Tibial nerve (tissue), 4 donors: ENCODE measurements at places on chromosomes 3 and 15. TPM values are rescaled to one million over a fixed set of nuclear protein-coding genes. Genes with fewer than 3 reads are reported as not detected.
A peak's percentile ranks its signal among the peaks of the same experiment; 100 is the strongest.

GP9 gene
- total RNA-seq = not detected

TAGLN3 gene
- not detected for total RNA-seq

ALG1L2 gene
- not detected for total RNA-seq

GOLGA6L7 gene
- total RNA-seq = not detected

GRCh38 chr3:42367903-42368302 is 42.5 kb downstream of the LYZL4 start:
- no peak for DNase-seq
- no peaks in the 10 kb centered on the region for H3K36me3 ChIP-seq
- no peak overlapping the region for H3K27ac ChIP-seq
- no peaks in the 10 kb centered on the region for H3K27me3 ChIP-seq

GRCh38 chr3:154188846-154189245 is 67.7 kb downstream of the ARHGEF26 start:
- H3K36me3 ChIP-seq = no peaks in the 10 kb centered on the region
- no peak for DNase-seq
- H3K27me3 ChIP-seq = no peaks in the 10 kb centered on the region
- H3K4me1 ChIP-seq = peaks cover 2% of the 10 kb centered on the region
- H3K27ac ChIP-seq = no peak overlapping the region

MEF2A gene
- total RNA-seq = 45.5 TPM

ARPIN gene
- total RNA-seq = 28.9 TPM

DNA sequence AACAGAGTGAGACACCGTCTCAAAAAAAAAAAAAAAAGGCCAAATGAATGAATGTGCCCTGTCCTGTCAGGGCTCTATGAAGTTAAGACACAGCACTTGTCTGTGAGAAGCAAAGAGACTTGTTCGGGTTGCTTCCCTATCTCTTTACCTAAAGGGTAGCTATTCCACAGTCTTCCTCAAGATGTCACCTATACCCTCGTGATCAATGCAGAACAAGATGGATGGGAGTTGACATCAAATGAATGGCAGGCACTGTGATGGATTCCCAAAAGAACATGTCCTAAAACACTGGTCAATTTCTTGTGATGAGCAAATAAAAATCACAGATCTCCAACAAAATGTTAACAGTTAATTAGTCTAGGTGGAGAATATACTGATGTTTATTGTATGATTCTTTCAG is 9.5 kb downstream of the TADA3 start:
- H3K4me1 ChIP-seq = no peaks in the 10 kb centered on the region
- DNase-seq = no peak
- H3K36me3 ChIP-seq = peaks cover 88% of the 10 kb centered on the region
- no peak overlapping the region for H3K4me3 ChIP-seq

DNA sequence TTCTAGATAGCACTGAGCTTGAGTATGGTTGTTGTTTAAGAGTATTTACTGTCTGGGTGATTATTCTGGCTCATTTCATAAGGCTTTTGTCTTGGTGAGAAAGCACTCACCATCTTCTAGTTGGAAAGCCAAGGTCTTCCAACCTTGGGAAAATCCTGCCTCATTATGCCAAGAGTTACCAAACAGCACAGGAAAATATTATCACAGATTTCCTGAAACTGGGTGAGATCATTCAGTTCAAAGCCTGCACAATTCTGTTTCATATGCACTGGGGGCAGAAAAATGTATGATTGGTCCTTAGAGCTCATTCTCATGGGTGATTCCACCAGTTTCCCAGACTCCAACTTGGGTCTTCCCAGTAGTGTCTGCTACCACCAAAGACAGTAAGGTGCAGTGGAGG is 291.8 kb downstream of the RORA start:
- no peak for DNase-seq
- H3K36me3 ChIP-seq = no peaks in the 10 kb centered on the region
- no peaks in the 10 kb centered on the region for H3K27me3 ChIP-seq
- peaks cover 14% of the 10 kb centered on the region for H3K4me1 ChIP-seq

- H3K27ac ChIP-seq = peak overlapping the region; percentile 99
- no peak for DNase-seq
- no peaks in the 10 kb centered on the region for H3K27me3 ChIP-seq
- H3K36me3 ChIP-seq = no peaks in the 10 kb centered on the region
Observed at GRCh38 chr3:188946351-188947240, 225.2 kb upstream of the TPRG1 start.

LRRC49 gene
- 10.0 TPM for total RNA-seq

GRCh38 chr3:71294919-71295318 is 288.6 kb downstream of the FOXP1 start:
- no peak overlapping the region for H3K4me3 ChIP-seq
- DNase-seq = no peak
- H3K36me3 ChIP-seq = no peaks in the 10 kb centered on the region
- no peaks in the 10 kb centered on the region for H3K4me1 ChIP-seq
- H3K27ac ChIP-seq = no peak overlapping the region
- no peaks in the 10 kb centered on the region for H3K27me3 ChIP-seq

- no peak overlapping the region for H3K4me3 ChIP-seq
- no peaks in the 10 kb centered on the region for H3K4me1 ChIP-seq
- no peaks in the 10 kb centered on the region for H3K36me3 ChIP-seq
- DNase-seq = no peak
- no peaks in the 10 kb centered on the region for H3K27me3 ChIP-seq
- H3K27ac ChIP-seq = no peak overlapping the region
Observed at GRCh38 chr3:43096761-43097160, 9.1 kb downstream of the POMGNT2 start.

EXD1 gene
- total RNA-seq = not detected

DNA sequence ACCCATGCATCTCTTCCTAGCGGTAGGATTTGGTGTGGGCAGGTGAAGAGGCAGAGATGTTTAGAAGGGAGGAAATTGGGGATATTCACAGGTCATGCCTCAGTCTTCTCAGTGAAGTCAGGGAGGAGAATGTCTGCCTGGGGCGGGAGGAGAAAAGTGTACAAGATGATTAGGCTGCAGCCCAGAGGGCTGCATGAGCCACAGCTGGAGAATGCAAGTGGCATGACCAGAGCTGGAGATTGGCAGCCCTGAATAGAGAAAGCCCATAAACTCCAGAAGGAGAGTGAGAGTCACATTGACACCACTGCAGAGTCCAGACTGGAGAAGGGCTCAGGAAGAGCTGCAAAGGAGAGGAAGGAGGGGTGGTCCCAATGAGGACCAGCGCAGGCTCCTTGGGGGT is 22.6 kb downstream of the PDHB start:
- peaks cover 8% of the 10 kb centered on the region for H3K36me3 ChIP-seq
- H3K27ac ChIP-seq = no peak overlapping the region
- H3K4me3 ChIP-seq = no peak overlapping the region
- no peaks in the 10 kb centered on the region for H3K4me1 ChIP-seq
- no peaks in the 10 kb centered on the region for H3K27me3 ChIP-seq

C3orf22 gene
- not detected for total RNA-seq

- H3K27ac ChIP-seq = no peak overlapping the region
- no peaks in the 10 kb centered on the region for H3K36me3 ChIP-seq
- DNase-seq = no peak
- H3K4me3 ChIP-seq = no peak overlapping the region
Observed at GRCh38 chr15:42045211-42045615, 24.4 kb upstream of the PLA2G4E start.

GRCh38 chr3:128935922-128936321 is 56.5 kb downstream of the ACAD9 start:
- H3K27me3 ChIP-seq = no peaks in the 10 kb centered on the region
- no peak overlapping the region for H3K27ac ChIP-seq
- DNase-seq = no peak
- H3K4me3 ChIP-seq = no peak overlapping the region
- no peaks in the 10 kb centered on the region for H3K36me3 ChIP-seq
- H3K4me1 ChIP-seq = no peaks in the 10 kb centered on the region

ZMYND10 gene
- total RNA-seq = 1.3 TPM

DNA sequence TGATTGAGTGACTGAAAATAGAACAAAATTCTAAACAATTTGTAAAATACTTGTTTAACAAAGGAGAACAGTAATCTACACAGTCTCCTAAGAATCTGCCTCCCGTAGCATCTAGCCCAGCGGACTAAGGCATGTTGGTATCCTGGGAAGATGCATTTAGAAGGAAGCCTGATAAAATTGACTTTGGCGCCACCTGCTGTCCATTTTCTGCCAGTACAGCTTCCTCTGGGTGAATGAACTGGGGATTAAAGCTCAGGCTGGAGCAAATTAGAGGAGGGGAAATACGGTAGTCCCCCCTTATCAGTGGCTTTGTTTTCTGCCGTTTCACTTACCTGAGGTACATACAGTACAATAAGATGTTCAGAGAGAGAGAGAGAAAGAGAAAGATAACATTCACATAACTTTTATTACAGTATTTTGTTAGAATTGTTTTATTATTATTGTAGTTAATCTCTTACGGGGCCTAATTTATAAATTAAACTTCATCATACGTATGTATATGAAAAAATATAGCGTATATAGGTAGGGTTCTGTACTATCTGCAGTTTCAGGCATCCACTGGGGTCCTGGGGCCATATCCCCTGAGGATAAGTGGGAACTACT is 191.6 kb downstream of the GAP43 start:
- H3K27me3 ChIP-seq = no peaks in the 10 kb centered on the region
- no peaks in the 10 kb centered on the region for H3K36me3 ChIP-seq
- peak; percentile 67 for DNase-seq
- no peak overlapping the region for H3K4me3 ChIP-seq
- no peak overlapping the region for H3K27ac ChIP-seq
- no peaks in the 10 kb centered on the region for H3K4me1 ChIP-seq

- H3K27me3 ChIP-seq = no peaks in the 10 kb centered on the region
- no peak overlapping the region for H3K27ac ChIP-seq
- no peak overlapping the region for H3K4me3 ChIP-seq
- no peak for DNase-seq
Observed at GRCh38 chr3:31687020-31687802, 154.5 kb downstream of the STT3B start.
